Retinal pigment epithelial cell (primary cell): ENCODE measurements at places on chromosomes 11 and 22.

- no peak for DNase-seq
Measured at GRCh38 chr11:100674212-100674611, 12.9 kb upstream of the ARHGAP42 start.

- DNase-seq: no peak
Measured at GRCh38 chr11:118281284-118281683, 17.2 kb upstream of the MPZL2 start.

GRCh38 chr22:27213294-27213693 is 555.9 kb downstream of the MIAT start:
- no peak for DNase-seq

DNA sequence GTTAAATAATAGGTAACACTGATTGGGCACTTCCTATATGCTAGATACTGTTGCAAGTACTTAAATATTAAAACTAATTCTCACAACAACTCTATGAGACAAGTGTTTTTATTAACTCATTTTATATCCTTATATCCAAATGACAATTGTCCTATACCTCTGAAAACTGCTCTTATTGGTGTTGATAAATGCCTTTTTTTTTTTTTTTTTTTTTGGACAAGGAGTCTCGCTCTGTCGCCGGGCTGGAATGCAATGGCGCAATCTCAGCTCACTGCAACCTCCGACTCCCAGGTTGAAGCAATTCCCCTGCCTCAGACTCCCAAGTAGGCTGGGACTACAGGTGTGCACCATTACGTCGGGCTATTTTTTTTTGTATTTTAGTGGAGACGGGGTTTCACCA is 41.6 kb downstream of the MRTFA start:
- no peak for DNase-seq

- no peak for DNase-seq
Measured at GRCh38 chr11:12523180-12523924, 146.0 kb downstream of the PARVA start.

DNA sequence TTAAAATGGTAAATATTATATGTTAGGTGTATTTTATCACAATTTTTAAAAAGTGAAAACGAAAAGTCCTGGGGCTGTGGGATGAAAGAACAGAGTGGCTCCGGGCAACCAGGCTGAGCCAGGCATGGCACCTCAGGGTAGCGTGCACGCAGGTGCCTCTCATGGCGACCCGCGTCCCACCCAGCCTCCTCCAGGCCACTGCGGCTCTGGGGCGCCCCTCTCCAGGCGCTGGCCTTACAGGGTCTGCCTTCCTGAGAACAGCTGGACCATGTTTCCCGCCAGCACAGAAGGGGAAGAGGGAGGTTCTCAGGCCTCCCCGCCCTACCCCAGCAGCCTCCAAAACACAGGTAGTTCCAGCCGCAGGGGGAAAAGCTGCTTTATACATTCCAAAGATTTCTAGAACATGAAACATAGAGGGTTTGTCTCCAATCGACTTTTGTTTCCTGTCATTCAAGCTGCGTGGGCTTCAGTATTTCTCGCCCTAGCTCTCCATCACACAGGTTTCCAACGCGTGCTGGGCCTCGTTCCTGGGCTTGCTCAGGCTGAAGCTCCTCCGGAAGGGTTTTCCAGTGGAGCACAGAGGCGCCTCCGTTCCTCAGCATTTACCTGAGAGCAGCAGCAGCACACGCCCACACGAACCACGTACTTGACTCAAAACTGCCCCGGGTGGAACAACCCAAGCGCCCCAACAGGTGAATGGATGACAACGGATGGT is 10.5 kb downstream of the EHD1 start:
- DNase-seq: no peak

- DNase-seq: no peak
Measured at GRCh38 chr11:83115551-83115950, 41.4 kb upstream of the PCF11 start.

- DNase-seq: no peak
Measured at GRCh38 chr11:17772704-17773600, 38.4 kb downstream of the KCNC1 start.

GRCh38 chr11:288478-289397 is at the start of gene PGGHG:
Gene PGGHG, plus strand, starts transcription at chr11:289126. Its CDS starts 691 bp downstream, at chr11:289817.
- no peak for DNase-seq

GRCh38 chr11:13503393-13503792 is 7.6 kb upstream of the PTH start:
- no peak for DNase-seq

GRCh38 chr11:127074151-127074761 is 73.7 kb upstream of the KIRREL3 start:
- DNase-seq: peak; percentile 0

DNA sequence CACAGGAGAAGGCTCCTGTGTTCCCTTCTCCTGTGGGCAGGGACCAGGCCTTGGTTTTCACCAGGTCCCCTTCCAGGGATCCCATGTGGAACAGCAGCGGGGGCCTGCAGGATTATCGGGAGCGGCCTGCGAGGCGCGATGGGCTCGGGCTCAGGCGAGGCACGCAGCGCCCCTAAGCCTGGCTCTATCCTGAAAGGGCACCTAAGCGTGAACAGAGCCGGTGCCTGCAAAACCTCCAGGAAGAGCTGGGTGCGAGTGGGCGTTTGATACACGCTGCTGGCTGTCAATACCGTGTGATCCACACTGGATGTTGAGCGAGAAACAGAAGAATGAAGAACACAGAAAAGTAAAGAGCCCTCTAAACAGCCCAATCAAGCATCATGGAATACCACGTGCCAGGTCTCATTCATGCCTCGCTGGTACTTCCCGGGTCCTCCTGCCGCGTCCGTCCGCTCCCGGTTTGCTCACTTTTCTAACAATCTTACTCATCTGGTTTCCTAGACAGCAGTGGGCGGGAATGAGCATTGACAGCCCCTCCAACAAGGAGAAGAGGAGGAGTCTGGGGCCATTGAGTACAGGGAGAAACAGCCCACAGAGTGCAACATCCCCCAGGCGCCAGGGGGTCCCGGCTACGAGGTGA is 12.5 kb downstream of the OSBPL5 start:
- no peak for DNase-seq

DNA sequence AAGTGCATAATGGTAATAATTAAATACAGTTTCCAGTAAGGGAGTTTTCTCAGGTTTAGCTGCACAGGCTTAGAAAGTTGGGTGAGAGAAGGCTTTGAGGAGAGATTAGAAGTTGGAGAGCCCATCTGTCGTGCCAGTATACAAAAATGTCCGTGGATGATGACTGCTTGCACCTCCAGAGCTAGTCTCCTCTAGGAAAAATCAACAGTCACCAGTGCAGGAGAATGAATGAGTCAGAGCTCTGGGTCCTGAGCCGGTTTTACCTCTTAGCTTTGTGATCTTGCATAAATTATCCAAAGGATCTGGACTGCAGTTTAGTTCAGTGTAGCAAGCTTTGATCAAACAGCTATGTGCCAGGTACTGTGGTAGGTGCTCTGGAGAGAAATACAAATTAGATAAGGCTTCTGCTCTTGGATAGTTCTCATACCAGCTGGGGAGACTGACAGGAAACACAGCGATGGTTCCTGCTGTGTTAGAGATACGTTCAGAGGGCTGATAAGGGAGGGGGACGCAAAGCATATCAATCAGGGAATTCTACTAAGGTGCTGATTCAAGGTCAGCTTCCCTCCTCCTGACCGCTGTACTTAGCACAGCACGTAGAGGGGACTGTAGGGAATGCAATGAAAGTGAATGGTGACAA is 125.9 kb downstream of the TEAD1 start:
- DNase-seq: peak; percentile 84

DNA sequence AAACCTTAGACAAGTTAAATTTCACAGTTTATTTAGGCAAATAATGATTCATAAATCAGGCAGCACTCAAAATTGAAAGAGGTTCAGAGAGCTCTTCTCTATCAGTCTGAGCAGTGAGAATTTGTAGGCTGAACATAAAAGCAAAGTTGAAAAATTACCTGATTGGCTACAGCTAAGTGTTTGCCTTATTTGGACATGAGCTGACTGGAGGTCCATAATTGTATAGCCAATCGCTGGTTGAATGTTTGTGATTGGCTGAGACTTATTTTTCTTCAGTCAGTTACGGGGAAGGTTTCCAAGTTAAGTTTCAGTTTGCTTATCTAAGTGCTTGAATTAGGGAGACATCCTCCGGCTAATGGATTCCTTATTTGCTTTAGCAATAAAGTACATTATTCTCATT is 527.5 kb downstream of the CNTN5 start:
- DNase-seq: no peak

DNA sequence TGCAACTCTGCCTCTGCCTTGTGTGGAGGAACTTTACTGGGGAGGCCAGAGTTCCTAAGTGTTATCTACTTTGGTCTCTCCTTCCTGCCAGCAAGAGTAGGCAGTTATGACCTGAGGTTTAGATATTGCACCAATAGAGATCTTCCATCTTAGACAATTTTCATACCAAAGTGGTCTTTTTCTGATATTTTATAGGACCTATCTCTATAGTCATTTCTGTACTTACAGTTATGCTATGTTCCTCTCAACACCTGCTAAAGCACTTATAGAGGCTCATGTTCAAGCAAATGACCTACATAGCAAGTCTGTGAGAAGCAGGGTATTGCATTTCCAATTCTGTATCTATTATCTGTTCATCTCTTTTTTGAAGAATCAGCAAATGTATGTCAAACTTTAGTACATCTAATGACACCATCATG is 80.8 kb downstream of the HORMAD2 start:
- no peak for DNase-seq

GRCh38 chr11:59814021-59814420 is 3.4 kb upstream of the MRPL16 start:
- no peak for DNase-seq

- DNase-seq: no peak
Measured at GRCh38 chr11:123559523-123559955, 94.9 kb downstream of the SCN3B start.

- no peak for DNase-seq
Measured at GRCh38 chr11:85742873-85743275, 56.9 kb upstream of the CCDC89 start.

GRCh38 chr11:4050138-4050537 is 44.5 kb upstream of the RRM1 start:
- no peak for DNase-seq
